ENCODE measurements at places on chromosomes 5 and 9.

GRCh38 chr5:154274828-154275185 lies 84.3 kb downstream of the GALNT10 start:
- no peak for DNase-seq

DNA sequence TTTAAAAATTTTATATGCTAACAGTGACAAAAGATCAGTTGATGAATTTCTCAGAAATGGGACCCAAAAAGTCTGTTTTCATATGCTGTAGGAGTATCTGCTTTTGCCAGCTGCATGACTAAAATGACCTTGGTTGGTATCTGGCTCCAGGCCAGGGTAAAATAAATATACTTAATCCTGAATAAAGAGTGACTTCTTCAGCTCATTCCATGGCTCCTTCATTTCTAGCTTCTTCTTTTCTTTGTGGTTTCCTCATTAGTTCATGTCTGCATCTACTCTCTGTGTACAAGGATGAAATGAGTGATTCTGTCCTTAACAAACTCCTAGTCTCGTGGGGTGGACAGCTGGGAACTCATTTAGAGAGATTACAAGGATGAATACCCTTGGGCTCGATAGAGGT lies 36.0 kb downstream of the RCL1 start:
- DNase-seq: no peak

DNA sequence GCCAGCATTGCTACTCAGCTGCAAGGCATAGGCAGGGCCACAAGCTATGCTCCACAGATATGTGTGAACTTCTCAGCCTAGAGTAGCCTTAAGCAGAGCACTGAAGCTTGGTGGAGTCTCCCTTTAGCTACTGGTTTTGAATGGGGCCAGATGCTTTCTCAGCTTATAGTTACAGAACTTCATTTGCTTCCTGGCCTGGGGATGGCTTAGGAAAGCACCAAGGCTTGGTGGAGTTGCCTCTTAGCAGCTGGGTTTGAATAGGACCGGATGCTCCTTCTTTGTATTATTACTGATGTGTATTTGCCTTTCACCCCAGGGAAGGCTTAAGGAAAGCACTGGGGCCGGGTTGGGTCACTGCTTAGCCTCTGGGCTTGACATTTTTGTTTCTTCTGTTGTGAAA lies 497.8 kb upstream of the SEMA6A start:
- no peak for DNase-seq

DNA sequence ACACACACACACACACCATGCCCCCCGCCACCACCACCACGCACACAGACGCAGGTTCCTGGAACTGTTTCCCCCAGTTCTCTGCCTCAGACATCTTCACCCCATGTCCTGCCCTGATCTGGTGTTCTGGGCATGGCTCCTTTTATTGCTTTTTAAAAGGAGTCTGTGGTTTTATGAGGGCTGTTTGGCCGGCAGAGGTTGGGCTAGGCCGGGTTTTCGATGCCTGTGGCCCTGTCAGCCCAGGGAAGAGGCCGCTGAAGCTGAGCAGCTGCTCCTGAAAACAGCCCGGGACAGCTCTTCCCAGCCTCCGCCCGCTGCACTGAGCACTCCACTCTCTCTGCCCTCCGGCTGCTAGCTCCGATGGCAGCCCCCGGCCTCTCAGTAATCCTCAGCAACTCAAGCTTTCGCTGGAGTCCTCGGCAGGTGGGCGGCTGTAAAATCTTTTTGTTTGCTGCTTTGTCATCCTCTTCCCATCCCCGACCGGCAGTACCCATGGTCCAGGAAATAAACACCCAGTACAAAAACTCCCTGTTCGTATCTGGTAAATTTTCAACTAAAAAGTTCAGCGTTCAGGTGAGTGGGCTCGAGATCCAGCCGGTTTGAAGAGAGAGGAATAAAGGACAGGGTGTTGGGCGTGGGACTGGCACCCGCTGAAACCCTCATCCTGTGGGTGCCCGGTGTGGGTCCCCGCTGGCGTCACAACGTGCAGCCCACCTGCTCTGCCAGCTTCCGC lies 103.0 kb upstream of the ERCC6L2 start:
- DNase-seq: no peak

GRCh38 chr9:91572044-91572443 lies 148.4 kb upstream of the NFIL3 start:
- no peak for DNase-seq

GRCh38 chr5:173772384-173773059 lies 115.6 kb upstream of the CPEB4 start:
- no peak for DNase-seq

DNA sequence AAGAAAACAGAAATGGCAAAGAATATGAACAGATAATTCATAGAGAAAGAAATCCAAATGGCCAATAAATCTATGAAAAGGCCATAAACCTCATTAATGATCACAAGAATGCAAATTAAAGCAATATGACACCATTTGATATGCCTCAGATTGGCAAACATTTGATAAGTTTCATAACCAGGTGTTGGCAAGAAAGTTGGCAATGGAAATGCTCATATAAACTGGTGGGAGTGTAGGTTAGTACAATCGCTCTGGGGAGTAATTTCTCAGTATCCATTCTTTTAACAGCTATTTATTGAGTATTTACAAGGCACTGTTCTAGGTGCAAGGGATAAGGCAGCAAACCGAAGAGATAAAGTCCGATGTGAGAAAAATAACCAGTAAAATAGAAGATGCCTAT lies 154.5 kb downstream of the TTLL11 start:
- no peak for DNase-seq

- DNase-seq: no peak
Measured at GRCh38 chr9:78031444-78031892, at the start of gene GNAQ. TSS of gene GNAQ (minus strand) at chr9:78031811. CDS start at chr9:78031235, 576 bp downstream.

GRCh38 chr9:127869310-127870152 lies 7.9 kb downstream of the AK1 start:
- DNase-seq: peak; percentile 72

DNA sequence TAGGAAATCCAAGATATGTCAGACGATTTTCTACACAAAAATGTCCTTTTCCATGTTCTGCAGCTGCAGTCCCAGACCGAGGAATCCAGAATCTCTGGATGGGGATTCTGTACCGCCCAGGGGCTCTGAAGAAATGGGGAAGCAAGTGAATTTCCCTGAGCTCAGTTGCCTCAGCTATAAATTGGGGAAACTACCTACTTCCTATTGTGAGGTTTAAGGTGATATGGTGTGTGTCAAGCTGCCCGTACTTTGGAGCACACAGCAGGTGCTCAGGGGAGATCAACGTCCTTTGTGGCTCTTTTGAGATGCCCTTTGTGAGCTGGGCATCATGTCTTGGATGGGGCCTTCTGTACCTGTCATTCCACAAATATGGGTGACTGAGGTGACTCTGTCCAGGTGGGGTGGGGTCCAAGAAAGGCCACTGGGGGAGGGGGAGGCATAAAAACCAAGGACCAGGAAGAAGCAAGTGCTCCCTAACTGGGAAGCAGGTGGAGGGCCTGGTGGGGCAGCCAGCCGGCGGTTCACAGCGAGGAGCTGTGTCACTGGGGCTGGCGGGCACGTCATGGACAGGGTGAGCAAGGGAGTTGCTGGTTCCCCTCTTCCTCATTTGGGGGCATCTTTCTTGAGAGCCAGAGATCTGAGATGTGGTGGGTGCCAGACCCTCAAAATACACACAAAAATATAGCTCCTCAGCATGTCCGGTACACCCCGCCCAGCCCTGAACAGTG lies 116.0 kb downstream of the CRB2 start:
- no peak for DNase-seq

DNA sequence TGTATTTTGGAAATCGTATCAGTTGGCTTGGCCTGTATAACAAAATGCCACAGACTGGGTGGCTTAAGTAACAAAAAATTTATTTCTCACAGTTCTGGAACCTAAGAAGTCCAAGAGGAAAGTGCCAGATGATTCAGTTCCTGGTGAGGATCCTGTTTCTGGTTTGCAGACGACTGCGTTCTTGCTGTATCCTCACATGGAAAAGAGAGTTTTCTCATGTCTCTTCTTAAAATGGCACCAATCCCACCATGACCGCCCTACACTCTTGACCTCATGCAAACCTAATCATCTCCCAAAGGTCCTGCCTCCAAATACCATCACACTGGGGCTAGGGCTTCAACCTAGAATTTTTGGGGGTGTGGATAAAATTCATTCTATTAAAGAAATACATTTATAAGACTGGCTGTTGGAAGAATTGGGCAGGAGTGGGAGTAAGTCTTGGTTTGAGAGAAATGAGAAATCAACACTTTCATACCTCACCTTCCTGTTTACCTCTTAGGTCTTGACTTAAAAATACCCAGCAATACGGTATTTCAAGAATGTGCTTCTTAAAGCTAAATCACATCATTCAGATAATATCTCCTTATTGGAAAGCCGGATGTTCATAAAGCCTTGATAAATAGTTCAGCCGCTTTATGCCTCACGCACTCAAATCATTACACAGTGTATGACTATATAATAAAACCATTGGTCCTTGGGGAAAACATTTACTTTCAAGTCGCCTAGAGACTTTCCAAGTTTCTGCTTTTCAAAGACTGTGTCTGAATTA lies 28.7 kb downstream of the PTTG1 start:
- no peak for DNase-seq

DNA sequence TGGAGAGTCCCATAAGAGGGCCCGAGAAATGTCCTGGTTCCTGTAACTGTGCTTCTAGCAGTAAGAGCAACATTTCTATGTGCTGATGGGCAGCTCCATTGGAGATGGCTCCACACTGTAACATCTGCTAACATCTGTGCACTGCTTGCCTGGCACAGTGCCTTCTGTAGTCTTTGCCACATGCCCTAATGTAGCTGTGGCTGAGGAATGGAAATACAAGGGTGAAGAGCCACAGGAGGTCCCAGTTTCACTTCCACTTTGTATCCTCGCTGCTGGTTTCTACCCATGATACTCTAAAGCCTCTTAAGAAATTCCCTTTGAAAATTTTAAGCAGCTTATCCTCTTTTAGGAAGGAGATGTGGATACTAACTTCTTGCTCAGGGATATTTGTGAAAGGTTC lies 97.4 kb downstream of the HOMER1 start:
- no peak for DNase-seq

DNA sequence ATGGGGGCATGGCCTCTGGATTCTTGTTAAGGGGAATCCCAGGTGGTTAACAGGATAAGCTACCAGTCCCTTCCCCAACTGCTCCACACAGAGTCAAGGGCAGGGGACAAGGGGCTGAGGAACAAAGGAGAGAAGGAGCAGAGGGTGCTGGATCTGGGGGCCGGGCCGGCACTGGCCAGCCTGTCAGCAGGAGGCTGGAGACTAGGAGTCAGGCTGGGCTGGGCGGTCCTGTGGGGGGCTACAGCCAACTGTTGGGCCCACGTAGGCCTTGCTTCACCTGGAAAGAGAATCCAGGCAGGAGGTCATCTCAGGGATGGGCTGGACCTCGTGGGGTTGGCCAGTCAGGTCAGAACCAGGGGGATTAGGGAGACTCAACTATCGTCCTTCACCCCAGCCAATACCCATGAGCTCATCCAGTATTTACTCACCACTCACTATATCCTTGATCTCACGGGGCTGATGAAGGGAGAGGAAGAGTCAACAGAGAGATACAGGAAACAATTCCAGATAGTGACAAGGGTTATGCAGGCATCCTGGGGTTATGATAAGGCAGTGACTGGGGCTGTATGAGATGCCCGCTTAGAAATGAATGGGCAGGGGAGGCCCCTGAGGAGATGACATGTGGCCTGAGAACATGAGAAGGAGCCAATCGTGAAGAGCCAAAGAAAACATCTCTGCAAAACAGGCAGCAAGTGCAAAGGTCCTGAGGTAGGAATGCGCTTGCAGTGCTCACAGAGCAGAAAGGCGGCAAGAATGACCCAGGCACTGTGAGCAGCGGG lies 47.9 kb upstream of the SLC25A51 start:
- DNase-seq: no peak

DNA sequence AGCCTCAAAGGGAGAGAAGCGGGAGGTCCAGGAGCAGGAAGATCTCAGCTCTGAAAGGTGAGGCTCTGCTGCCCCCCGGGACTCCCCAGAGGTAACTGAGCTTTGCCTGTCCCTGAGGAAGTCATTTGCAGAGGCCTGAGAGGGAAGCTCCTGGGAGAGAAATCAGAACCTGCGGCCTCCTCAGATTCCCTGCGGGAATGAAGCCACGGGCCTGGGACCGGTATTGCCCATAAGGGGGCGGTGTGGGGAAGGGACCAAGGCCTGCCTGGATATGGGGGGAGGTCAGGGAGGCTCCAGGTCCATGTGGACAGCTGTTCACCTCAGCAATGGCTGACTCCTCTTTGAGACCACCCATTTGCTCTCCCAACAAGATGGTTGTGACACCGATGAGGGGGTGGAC lies 1.3 kb downstream of the SPATA31E1 start:
- no peak for DNase-seq

DNA sequence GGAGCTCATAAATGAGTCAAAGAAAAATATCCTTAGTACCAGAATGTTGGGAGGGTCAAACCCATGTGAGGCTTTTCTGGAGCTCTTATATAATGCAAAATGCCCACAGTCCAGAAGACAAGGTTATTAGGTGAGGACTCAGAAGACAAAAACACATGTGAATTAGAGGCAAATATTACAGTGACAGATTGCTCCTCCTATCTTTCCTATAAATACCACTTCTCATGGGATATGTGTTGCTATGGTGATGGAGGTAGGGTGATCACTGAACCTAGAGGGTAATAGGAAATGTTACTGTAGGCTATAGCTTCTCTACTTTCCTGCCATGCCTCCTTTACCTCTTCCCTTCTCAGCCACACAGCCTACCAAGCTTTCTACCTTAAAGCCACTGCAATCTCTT lies 264.6 kb downstream of the SEC61B start:
- no peak for DNase-seq

- DNase-seq: no peak
Measured at GRCh38 chr5:105274079-105274478, 1711.5 kb upstream of the NUDT12 start.
